ENCODE measurements at places on chromosomes 2 and 18.

DNA sequence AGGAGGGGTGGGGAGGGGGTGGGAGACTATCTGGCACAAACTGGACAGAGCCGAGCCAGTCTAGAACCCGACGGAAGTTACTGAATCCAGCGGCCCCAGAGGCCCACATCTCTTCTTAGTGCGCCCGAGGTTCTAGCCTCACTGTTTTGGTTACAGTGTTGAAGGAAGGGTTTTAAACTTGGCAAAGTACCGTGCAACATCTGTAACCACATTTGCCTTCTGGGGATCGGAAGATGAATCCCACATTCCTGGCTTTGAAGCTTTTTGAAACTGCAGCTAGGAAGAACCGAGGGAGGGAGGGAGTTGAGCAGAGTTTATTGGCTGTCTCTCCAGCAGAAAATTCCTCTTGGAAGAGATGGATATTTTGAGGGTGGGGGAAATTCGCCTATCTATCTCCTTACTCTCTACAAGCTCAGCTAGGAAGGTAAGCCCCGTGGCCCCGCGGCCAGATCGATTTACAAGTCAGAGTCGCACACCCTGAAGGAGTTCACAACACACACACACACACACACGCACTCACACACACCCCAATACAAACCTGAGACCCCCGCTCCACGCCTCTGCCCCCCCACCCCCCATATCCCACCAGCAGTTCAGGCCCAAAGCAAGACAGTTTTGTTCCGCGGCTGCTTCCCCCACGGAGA, 1.0 kb downstream of the ACVR1 start:
- peak; percentile 90 for DNase-seq

GRCh38 chr2:149055751-149056150, 17.3 kb downstream of the LYPD6B start:
- DNase-seq, result no peak

- no peak for DNase-seq
Observed at GRCh38 chr2:15990151-15991101, 50.1 kb downstream of the MYCN start.

- DNase-seq, result peak; percentile 81
Observed at GRCh38 chr2:235595422-235596010, 101.7 kb downstream of the AGAP1 start.

All from fibroblast of villous mesenchyme (primary cell).